ENCODE measurements at places on chromosomes 7 and 10.

DNA sequence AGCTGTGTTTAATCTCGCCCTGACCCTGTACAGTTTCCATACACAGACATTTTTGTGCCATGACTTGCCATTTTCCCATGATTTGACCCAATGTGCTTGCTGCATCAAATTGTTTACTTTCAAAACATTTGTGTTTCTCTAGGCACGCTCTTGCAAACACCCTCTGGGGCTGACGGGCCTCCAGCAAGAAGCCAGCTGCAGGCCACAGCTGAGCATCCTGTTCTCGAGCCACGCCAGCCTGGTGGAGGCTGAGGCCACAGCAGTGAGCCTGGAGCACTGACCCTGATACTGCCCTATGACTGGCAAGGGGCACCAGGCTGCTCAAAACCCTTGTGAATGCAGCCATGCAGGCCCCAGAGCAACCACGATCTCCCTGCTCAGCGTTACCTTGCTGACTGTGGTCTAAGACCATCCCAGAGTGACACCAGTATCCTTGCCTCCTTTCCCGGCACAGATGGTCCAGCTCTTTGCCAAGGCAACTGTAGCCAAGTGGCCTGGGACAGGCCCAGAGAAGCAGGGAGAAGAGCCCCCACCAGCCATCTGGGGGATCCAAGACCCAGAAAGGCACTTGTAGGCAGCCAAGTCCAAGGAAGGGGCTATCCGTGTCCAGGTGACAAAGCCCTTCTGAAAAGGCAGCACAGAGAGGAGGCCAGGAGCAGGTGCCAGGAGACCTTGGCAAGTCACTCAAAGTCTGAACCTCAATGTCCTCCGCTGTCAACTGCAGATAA lies 78.5 kb downstream of the OAT start:
- H3K27ac ChIP-seq: no peak overlapping the region
- no peak overlapping the region for H3K4me3 ChIP-seq
- H3K36me3 ChIP-seq: no peaks in the 10 kb centered on the region

- peak; percentile 90 for DNase-seq
- peak overlapping the region; percentile 92 for H3K27ac ChIP-seq
- H3K4me1 ChIP-seq: peaks cover 7% of the 10 kb centered on the region
- no peaks in the 10 kb centered on the region for H3K36me3 ChIP-seq
Observed at GRCh38 chr10:75395066-75395931, 6.3 kb downstream of the ZNF503 start.

DNA sequence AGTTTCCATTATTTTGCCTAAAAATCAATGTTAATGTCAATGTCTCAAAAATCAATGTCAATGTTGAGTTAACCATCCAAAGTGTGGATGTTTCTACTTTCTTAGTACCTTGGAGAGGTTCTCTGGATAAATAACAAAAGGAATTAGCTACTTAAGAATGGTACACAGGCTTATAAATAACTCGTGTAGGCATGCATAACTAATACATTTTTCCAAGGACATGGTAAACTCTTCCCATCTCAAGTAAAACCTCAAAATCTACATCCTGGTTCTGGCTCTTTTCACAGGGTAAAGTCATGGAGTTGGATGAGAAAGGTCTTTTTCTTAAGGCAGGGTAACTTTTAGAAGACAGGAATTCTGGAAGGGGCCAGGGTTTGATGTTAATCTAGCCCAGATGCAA lies 59.9 kb downstream of the CAV1 start:
- H3K27me3 ChIP-seq: no peaks in the 10 kb centered on the region
- no peak overlapping the region for H3K27ac ChIP-seq
- no peaks in the 10 kb centered on the region for H3K4me1 ChIP-seq
- no peaks in the 10 kb centered on the region for H3K36me3 ChIP-seq
- no peak for DNase-seq

DNA sequence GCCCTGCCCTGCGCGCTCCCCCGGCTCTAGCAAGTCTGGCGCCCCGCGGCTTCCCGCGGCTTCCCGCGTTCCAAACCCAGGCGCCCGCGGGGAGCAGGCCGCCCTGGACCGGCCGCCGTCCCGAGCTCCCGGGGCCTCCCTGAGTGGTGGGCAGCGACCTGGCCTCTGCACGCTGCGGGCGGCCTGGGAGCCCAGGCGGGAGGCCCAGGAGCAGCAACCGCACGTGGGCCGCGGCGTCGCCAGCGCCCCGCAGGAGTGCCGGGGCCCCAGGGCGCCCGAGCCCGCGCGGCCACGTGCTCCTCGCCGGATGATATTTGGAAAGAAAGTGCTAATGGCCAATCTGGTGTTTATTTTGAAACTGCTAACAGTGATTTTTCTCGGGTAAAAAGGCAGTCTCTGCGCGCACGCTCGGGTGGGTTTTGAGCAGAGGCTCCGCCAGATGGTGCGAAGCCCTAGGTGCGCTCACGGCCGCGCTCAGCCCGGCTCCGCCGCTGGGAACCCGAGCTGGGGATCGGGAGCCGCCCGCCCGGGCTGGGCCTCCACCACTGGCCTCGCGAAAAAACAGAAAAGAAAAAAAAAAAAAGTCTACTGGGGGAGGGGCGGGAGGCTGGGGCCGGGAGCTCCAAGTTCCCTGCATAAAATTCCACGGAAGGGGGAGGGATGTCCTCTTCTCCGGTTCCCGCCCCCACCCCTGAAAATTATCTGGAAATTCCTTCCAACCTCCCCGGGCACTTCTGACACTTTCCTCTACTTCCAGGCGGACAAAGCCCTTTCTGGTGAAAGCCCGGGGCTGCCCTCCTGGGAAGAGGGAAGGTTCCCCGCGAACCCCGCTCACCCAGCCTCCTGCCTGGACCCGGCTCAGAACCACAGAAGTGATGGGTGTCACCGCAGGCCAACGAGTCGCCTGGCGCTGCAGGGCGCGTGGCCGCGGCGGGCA lies 4.3 kb downstream of the EBF3 start:
- peaks cover 57% of the 10 kb centered on the region for H3K27me3 ChIP-seq
- no peak overlapping the region for H3K27ac ChIP-seq
- no peak for DNase-seq
- no peaks in the 10 kb centered on the region for H3K36me3 ChIP-seq

- H3K36me3 ChIP-seq: no peaks in the 10 kb centered on the region
- no peak overlapping the region for H3K4me3 ChIP-seq
- H3K27ac ChIP-seq: no peak overlapping the region
- H3K27me3 ChIP-seq: no peaks in the 10 kb centered on the region
- no peaks in the 10 kb centered on the region for H3K4me1 ChIP-seq
Observed at GRCh38 chr10:50931948-50932431, 46.6 kb upstream of the A1CF start.

DNA sequence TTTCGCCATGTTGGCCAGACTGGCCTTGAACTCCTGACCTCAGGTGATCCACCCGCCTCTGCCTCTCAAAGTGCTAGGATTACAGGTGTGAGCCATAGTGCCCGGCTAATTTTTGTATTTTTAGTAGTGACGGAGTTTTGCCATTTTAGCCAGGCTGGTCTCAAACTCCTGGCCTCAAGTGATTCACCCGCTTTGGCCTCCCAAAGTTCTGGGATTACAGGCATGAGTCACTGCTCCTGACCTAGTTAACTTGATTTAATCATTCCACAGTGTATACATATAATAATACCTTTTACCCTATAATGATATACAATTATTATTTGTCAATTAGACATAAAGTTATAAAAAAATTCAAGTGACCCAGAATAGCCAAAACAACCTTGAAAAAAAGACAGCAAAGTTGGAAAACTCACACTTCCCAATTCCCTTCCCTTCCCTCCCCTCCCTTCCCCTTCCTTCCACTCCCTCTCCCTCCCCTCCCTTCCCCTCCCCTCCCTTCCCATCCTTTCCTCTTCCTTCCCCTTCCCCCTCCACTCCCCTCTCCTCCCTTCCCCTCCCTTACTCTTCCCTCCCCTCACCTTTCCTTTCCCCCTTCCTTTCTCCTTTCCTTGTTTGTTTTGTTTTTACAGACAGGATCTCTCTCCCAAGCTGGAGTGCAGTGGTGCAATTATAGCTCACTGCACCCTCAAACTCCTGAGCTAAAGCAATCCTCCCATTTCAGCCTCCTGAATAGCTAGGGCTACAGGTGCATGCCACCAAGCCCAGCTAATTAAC lies 14.8 kb upstream of the ZMIZ2 start:
- H3K4me3 ChIP-seq: no peak overlapping the region
- no peaks in the 10 kb centered on the region for H3K27me3 ChIP-seq
- no peaks in the 10 kb centered on the region for H3K36me3 ChIP-seq
- no peak for DNase-seq

- no peaks in the 10 kb centered on the region for H3K27me3 ChIP-seq
- H3K4me3 ChIP-seq: no peak overlapping the region
- DNase-seq: no peak
- no peak overlapping the region for H3K27ac ChIP-seq
- H3K36me3 ChIP-seq: no peaks in the 10 kb centered on the region
Observed at GRCh38 chr7:1274121-1274875, 41.6 kb downstream of the UNCX start.

DNA sequence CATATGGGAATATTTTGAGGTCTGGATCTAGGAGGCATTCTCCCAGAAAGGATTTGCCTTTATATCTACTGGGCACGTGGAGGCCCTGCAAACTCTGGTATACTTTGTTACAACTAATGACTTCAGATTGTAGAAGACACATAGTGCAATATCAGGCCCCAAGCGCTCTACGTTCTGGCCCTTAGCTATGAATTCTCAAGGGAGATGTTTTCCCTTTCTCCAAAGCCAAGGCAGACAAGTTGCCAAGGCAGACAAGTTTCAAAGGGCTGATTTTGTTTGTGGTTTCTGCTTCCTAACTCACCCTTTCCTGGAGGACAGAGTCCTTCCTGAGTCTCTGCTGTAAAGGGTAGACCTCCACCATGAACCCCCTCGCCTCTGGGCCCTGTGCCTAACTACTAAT lies 99.4 kb upstream of the CTTNBP2 start:
- H3K4me3 ChIP-seq: no peak overlapping the region
- no peak overlapping the region for H3K27ac ChIP-seq
- DNase-seq: no peak

DNA sequence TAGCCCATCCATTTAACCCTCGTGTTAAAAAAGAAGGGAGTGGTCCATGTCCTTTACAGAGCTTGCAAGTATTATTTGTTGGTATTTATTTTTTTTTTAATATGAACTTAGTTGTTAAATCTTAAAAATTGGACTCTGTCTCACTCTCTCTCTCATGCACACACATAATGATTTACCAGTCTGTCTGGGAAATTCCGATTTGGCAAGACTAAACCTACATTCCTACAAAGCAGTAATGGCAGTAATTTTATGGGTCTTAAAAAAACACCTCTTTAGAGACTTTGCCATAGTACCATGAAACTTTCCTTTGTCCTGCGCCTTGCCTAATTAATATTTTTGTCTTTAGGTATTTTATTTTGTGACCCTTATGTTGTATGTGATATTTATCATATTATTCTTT lies 239.5 kb upstream of the PPP1R3A start:
- DNase-seq: no peak
- H3K4me3 ChIP-seq: no peak overlapping the region
- H3K36me3 ChIP-seq: no peaks in the 10 kb centered on the region
- no peaks in the 10 kb centered on the region for H3K4me1 ChIP-seq
- H3K27me3 ChIP-seq: no peaks in the 10 kb centered on the region
- H3K27ac ChIP-seq: no peak overlapping the region

GRCh38 chr10:3484306-3485056 lies 300.5 kb downstream of the KLF6 start:
- DNase-seq: peak; percentile 78
- no peak overlapping the region for H3K4me3 ChIP-seq
- H3K4me1 ChIP-seq: peaks cover 10% of the 10 kb centered on the region
- H3K36me3 ChIP-seq: no peaks in the 10 kb centered on the region
- peak overlapping the region; percentile 37 for H3K27ac ChIP-seq

DNA sequence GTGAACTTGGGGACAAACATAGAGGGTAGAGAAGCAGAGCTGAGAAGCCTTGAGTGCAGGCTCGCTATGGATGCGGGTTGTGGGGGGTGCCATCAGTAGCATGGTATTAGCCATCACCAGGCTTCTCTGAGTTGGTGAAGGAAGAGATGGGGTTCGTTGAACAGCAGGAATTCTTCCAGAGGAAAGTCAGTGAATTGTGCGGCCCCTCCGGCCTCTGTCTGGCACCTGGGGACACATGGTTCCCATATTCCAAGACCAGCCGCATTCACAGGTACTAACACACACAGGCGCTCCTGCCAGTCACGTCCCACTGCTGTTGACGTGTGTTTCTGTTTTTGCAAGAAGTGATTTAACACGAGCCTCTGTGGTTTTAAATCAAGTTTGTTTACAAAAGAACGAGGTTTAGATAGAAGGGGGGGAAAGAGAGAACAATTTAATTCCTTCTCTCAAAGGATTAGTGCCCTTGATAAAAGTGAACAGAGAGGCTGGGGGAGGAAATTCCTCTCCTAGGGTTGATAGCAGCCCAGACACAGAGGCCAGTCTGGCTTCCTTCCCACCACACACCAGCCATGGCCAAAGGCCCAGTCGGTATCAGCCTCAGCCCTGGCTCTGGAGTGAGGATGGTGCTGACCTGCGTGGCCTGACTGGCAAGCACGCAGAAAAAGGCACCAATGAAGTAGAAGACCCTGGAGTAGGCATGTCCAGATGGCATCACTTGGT lies 252.6 kb upstream of the IGFBP3 start:
- no peaks in the 10 kb centered on the region for H3K27me3 ChIP-seq
- no peaks in the 10 kb centered on the region for H3K36me3 ChIP-seq
- peaks cover 4% of the 10 kb centered on the region for H3K4me1 ChIP-seq
- DNase-seq: peak; percentile 85

- H3K4me3 ChIP-seq: no peak overlapping the region
- H3K27me3 ChIP-seq: no peaks in the 10 kb centered on the region
- peaks cover 6% of the 10 kb centered on the region for H3K36me3 ChIP-seq
- DNase-seq: no peak
- H3K27ac ChIP-seq: peak overlapping the region; percentile 94
Observed at GRCh38 chr7:235576-236395, 43.4 kb downstream of the FAM20C start.

GRCh38 chr10:118968060-118968459 lies 61.5 kb upstream of the NANOS1 start:
- no peak overlapping the region for H3K27ac ChIP-seq
- H3K4me1 ChIP-seq: peaks cover 7% of the 10 kb centered on the region
- no peak overlapping the region for H3K4me3 ChIP-seq
- DNase-seq: no peak

- H3K36me3 ChIP-seq: peaks cover 4% of the 10 kb centered on the region
- H3K27me3 ChIP-seq: no peaks in the 10 kb centered on the region
- H3K4me3 ChIP-seq: no peak overlapping the region
Observed at GRCh38 chr7:112336936-112337576, 113.2 kb upstream of the IFRD1 start.

DNA sequence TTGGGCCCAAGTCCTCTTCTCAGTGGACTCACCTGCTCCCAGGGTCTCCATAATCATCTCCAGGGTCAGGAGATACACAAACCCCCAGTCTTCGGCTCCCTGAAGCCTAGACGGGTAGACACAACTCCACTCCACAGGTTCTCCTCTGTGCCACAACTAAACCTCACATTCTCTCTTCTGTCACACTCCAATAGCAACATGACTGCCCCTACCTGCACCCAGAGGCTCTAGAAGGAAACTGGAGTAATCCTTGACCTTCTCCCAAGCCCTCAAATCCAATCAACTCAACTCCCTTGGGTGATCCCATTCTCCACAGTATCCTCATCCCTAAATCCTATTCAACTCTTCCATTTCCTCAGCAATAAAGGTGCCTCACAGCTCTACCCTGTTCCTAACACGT lies 16.2 kb downstream of the HNRNPF start:
- peaks cover 4% of the 10 kb centered on the region for H3K36me3 ChIP-seq
- no peak overlapping the region for H3K27ac ChIP-seq
- H3K4me3 ChIP-seq: no peak overlapping the region
- no peaks in the 10 kb centered on the region for H3K27me3 ChIP-seq
- DNase-seq: no peak

- H3K27ac ChIP-seq: no peak overlapping the region
- no peak overlapping the region for H3K4me3 ChIP-seq
- peaks cover 6% of the 10 kb centered on the region for H3K4me1 ChIP-seq
Observed at GRCh38 chr10:77613476-77614130, 24.0 kb downstream of the KCNMA1 start.

Measured in kidney (tissue), 22 donors.